Substantia nigra (tissue), 51 donors: ENCODE measurements at places on chromosomes 4 and X.
A peak's percentile ranks its signal among the peaks of the same experiment; 100 is the strongest.

- DNase-seq, result no peak
These were observed 56.3 kb upstream of the LNX1 start for GRCh38 chr4:53647547-53647946.

DNA sequence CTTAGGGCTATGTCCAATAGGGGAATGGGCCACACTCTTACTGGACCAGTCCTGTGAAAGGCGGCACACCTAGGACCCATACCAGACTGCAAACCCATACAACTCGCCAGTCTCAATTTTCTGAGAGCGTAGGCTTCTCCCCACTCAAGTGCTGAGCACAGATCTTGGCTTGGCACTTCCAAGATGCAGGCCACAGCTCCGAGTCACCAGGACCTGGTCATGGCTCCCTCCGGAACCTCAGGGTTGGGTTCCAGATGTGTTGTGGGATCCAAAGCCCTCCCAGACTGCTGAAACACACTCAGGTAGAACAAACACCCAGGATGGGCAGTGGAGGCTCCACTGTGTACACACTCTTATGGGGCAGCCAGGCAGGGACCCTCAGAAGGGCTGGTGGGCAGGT is 103.3 kb downstream of the TMEM144 start:
- no peak for DNase-seq

DNA sequence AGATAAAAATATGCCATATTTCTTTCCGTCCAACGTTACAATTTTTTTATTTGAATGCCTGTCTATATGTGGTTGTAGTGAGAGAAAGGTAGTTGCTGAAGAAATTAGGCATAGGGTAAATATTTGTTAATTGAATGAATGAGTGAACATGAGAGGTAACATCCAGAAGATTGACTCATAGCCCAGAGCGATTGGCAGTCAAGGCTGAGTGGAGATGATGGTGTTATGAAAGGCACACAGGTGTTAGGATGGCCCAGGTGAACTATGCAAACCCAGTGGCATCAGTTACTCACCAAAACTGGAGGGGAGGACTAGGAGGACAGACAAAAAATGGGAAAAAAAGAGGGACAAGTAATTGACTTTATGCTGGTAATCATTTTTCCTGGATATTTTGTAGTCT is 31.7 kb upstream of the SPRY1 start:
- no peak for DNase-seq

- DNase-seq, result peak; percentile 9
These were observed 1.6 kb downstream of the RAB33A start for GRCh38 chrX:130173190-130173895.

DNA sequence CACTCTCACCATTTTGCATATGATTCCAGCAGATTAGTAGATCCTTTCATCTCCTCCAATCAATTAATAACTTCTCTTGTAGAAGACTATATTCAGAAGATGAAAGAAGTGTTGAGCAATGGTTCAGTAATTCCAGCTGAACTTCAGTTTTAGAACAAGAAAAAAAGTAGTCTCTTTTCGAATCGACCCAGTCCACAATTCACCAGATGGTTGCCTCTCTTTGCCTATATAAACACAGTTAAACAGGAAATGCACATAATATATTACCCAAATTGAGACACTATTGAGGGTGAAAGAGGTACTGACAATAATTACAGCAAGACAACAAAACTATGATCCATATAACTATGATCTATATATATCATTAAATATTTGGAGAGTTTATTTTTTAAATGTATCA is 16.8 kb upstream of the FAM241A start:
- no peak for DNase-seq

GRCh38 chr4:136800248-136800647 is 732.0 kb downstream of the PCDH18 start:
- no peak for DNase-seq

DNA sequence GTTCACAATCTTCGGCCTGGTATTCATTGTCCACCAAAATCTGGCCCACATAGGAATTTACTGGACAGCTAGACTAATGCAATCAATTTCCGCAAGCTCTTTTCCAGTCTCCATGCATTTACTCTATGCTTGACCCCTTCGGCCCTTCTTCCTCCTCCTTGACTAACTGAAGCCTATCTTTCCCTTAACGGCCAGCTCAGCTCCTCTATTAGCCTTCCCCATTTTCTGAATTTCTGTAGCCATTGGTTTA is 1.2 kb upstream of the PHKA2 start:
- DNase-seq, result no peak

GRCh38 chrX:103883533-103883932 is 51.5 kb upstream of the RAB9B start:
- no peak for DNase-seq

GRCh38 chrX:103539695-103540094 is 20.4 kb upstream of the RAB40A start:
- no peak for DNase-seq
